ENCODE measurements at places on chromosomes 7 and 10.

GRCh38 chr7:110168010-110168409 is 922.9 kb upstream of the LRRN3 start:
- no peak for DNase-seq

GRCh38 chr7:117986645-117987269 is 113.5 kb upstream of the CTTNBP2 start:
- DNase-seq = no peak

- DNase-seq = no peak
Observed at GRCh38 chr7:716636-717035, 9.9 kb upstream of the DNAAF5 start.

GRCh38 chr7:35334506-35334905 is 80.6 kb upstream of the TBX20 start:
- no peak for DNase-seq

DNA sequence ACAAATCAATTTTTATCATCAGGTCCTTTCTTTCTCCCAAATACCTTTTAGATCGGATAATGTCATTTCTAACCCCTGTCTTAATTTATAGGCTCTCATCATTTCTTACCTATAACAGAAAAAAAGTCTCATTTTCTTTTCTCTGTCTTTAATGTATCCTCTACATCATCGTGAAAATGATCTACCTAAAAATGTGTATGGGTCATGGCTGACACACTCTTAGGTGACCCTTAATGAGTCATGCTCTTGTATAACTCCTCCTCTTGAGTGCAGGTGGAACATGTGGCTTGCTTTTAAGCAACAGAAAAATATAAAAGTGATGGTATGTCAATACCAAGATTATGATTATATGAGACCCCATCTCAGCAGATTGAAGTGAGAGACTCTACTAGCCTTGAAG is 139.4 kb downstream of the SEMA3C start:
- no peak for DNase-seq

DNA sequence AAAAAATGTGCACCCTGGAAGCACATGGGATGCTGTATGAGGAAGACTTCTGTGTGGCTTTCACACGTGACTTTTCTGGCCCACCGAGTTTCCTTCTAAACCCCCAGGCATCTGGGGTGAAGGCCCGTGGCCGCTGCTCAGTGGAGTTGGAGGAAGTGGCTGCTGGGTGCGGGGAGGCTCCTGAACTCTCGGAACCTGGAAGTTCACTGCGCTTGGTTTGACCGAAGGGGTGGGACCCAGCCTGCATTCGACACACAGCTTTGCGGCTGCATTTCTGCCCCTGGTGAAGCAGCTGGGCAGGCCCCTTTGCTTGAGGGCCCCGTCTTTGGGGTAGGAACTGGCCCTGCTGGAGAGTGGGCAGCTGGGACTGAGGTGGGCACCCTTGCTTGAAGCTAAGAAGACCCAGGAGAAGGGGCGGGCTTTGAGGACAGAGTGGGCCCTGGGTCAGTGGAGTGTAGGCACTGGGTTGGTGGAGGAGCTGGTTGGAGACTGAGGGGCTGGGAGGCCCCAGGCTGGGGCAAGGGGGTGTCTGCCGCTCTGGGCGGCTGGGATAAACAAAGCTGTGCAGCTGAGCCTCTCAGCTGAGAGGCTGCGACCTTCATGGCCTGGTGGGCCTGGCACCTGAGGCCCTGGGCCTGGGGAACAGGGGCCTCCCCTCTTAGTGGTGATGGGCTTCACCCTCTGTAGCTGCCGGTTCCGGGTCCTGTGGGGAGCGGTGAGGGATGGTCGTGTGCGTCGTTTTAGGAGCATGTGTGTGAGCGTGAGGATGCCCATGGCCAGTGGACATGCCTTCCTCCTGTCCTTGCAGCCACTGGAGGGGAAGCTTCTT is 78.0 kb downstream of the INPP5A start:
- DNase-seq = no peak

DNA sequence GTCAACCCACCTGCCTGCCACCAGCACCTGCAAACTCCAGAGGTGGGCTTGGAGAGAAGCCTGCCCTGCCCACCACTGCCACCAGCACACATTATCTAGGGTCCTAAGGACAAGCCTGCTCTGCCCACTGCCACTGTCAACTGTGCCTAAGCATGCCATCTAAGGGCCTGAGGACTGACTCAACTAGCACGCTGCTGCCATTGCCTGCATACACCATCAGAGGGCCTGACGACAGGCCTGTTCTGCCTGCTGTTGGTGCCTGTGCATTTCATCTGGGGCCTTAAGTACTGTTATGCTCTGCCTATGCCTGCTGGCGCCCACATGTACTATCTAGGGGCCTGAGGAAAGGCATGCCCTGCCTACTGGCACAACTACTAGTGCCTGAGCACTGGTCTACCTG is 27.0 kb upstream of the LRRD1 start:
- no peak for DNase-seq

DNA sequence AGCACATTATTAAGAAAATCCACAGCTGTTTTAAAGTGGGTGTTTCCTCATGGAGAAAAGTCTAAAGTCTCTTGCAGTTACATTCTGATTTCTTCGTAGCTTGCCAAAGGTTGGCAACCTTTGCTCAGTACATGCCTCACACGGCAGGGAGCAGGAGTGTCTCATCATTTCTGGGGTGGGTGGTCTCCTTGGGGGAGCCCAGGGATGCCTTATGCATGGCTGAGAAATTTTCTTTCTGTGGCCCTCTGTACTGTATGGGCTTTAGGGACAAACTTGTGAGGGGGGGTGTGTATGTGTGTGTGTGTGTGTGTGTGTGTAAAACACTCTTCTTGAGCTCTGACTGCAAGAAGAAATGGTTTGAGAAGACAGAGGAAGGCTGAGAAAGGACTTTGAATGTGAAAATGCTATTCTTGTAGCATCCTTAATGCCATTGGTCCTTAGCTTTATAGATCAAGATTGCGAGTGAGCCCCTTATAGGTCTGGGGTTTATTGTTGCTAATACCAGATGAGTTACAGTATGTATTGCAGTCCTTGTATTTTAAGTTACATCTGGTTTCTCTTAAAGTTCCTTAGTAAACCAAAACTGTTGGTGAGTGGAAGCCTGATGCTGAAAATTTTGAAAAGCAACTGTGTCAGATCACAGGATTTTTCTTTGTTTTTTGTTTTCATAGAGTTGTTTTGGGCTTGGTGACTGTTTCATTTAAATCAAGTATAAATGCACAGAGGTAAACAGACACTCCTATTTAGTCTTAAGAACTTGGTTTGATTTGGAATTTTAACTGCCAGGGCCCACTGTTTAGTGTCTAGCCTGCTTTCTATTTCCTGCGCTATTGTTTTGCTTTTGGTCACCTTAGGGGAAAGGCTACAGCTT is 242.0 kb downstream of the BICC1 start:
- no peak for DNase-seq

DNA sequence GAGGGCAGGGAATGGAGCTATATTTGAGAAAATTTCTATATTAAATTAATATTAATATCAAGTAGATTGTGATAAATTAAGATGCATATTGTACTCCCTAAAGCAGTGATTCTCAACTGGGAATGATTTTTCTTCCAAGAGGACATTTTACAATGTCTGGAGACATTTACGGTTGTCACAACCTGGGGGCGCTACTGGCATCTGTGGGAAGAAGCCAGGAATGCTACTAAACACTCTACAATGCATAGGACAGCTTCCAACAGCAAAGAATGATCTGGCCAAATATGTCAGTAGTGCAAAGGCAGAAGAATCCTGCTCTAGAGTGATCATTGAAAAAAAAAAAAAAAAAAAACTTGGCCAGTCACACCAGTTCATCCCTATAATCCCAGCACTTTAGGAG is 100.0 kb downstream of the LSM5 start:
- no peak for DNase-seq

DNA sequence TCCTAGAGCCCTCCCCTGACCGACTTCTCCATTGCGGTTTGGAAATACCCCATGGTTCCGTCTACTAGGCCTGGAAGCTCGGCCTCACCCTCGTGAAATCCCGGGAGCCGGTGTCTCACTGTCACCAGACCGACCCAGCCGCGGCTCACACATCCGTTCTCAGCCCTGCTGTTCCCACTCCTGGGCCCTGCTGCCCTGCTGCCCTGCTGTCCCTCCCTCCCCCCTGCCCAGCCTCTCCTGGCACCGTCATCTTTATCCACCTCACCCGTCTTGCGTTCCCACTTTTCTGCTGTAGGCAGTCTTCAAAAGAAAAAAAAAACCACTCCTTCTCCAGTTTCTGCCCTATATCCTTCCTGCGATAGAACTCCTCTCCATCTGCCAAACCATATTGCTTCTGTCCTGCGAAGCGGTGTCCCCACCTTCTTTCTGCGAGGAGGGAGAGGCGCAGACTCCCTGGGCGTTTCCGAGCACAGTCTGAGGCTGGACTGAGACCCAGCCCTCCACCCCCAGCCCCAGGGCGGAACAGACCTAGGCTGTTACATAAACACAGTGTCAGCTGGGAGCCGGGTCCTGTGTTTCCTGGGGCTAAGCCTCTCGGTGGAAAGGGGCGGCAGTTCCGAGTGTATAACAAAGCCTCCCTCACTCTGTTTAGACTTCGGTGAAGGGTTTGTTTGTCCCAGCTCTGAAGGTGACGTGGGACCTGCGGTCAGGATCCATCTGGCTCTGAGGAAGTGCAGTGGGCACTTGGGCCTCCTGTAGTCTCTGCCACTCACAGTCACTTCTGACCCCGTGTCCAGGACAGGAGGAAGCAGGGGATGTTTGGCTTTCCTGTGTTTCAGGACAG is 2.8 kb downstream of the AGAP3 start:
- DNase-seq = no peak

DNA sequence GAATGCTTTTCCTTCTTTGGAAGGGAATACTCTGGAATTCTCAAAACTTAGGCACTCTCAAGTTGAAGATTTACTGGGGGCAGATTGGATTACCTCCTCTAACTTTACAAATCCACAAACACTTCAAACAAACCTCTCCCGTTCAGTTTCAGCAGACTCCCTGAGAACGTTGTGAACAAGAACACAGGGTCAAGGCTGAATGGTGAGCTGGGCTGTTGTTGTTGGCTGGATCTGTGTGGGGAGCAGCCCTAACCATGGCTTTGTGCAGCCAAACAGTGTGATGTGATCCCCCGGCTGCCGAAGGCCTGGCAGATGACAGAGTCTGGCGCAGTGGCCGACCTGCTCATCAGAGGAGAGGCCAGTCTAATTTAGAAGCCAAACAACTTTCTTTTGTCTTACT is 93.1 kb downstream of the BMPER start:
- DNase-seq = no peak

DNA sequence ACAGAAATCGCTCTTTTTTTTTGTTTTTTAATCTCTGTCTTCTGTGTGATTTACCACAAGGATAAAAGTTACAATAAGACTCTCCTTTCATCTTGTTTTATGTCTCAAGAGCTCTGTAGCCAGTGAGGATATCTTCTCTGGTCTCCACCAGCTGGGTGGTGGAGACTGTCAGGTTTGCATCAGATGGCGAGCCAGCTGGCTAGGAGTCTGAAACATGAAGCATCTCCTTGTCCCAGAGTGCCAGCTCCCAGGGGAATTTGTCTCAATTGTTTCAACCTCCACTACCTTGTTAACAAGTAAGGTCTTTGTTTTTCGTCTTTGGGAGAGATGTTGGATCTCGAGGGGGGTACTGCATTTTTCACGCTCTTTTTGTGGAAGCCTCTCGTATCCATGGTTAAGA is 47.3 kb downstream of the FRMPD2 start:
- no peak for DNase-seq

- DNase-seq = no peak
Observed at GRCh38 chr7:132019703-132020102, 463.3 kb upstream of the PODXL start.

DNA sequence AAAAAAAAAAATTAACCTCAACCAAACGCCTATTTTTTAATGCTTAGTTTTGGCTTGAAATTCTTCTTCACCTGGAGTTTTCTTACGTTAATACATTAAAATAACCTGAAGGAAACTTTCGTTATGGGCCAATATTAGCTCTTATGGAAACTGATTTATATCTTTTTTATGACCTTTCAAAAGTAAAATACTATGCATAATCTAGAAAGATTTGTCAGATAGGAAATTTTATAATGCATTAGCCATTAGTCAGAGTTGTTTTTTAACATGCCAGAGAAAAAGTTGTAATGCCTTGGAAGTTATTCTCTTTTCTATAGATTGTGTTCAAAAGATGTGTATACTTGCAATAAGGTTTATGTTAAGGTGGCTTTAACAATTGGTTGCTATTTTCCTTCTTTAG is 34.3 kb upstream of the ARL4A start:
- DNase-seq = no peak

DNA sequence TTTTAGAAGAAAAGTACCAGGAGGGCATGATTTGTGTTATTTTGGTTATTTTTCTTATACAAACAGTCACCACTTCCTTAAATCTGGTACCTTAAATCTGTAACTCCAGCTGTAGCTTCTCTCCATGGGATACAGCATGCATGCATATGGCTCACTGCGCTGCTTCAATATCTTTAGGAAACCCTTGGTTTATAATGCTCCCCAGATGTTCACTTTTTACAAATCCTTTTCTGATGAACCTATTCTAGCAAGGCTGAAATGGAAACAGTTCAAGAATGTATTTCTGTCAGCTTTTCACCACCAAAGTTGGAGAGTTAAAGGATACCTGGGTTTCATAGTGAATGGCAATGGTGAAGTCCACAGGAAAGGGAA is 50.9 kb downstream of the LAMB4 start:
- no peak for DNase-seq

- DNase-seq = peak; percentile 19
Observed at GRCh38 chr10:93357680-93358079, 124.5 kb downstream of the MYOF start.

- DNase-seq = no peak
Observed at GRCh38 chr7:66348531-66348930, 143.4 kb downstream of the TPST1 start.

DNA sequence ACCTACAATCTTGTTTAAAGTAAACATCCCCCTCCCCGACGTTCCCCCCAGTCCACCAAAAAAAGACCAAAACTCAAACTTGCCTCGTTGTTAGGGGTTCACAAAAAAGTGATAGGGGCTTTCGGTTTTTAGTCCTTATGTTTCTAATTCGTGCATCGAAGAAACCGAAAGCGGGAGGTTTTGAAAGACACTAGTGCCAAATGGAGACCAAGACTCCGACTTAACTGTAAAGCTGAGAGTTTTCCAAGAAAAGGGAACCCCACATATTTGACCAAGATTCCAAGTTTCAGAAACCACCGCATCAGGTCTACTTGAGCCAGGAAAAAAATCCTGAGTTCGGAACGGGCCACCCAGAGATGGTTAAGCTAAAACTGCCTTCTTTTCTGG is 534 bp downstream of the PSMA2 start:
- DNase-seq = peak; percentile 21

DNA sequence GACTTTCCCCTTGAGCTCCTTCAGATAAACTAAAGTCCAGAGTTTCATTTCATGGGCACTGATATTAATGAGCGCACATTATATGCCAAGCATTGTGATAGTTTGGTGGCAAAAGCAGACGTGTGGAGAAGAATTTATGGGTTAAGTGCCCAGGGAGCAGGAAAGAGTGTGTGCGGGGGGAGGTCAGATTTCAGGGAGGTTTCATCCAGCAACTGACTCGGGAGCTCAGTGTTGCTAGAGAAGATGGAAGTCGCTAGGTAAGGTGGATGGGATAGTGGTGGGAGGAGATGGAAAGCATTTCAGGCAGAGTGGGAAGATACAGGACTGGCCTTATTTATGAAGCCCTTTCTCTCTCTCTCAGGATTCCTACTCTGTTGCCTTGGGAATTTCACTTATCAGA is 223.0 kb downstream of the SNX10 start:
- DNase-seq = no peak

- no peak for DNase-seq
Observed at GRCh38 chr7:121954803-121955202, 81.8 kb downstream of the PTPRZ1 start.

Data from CD4-positive, alpha-beta T cell treated with Interleukin-6 for 4 hours (primary cell).